NCI-H187 treated with DMSO at 0.1 percent for 48 hours (cell line): ENCODE measurements at places on chromosomes 6 and 20.

DNA sequence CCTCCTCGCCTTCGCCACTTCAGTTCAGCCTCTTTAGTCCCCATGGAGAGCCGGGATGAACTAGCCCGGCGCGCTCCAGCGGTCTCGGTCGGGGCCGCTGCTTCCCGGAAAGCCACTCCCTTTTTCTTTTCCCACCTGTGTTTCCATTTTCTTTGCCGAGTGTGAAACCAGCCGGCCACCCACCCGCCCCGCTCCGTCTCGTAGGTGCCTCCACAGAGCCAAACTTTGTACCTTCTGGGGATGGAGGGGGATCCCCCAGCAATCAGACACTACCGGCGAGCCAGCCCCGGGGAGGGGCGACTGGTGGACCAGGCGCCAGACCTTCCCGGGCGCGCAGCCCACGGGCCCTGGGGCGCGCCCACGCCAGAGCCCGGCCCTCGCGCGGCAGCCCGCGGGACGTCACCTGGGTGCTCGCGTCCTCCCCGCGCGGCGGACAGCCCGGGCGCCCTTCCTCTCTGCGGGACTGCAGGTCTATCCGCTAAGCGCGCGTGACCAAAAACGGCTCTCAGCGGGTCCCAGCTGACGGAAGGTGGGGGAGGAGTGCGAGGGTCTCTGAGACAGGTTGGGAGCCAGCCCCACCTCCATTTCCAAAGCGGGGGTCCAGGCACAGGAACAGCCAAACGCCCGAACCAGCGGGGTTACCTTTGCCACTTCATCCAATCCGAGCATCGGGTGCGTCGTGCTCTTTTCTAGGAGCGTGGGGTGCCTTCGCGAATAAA, at the start of gene MCHR2:
Gene MCHR2 (minus strand): TSS at position 691 of the 719 bp plus-strand sequence. CDS start 38,076 bp downstream, outside the sequence.
- no peak for DNase-seq

- no peak for DNase-seq
Measured at GRCh38 chr20:19130613-19130984, 81.8 kb upstream of the SLC24A3 start.

DNA sequence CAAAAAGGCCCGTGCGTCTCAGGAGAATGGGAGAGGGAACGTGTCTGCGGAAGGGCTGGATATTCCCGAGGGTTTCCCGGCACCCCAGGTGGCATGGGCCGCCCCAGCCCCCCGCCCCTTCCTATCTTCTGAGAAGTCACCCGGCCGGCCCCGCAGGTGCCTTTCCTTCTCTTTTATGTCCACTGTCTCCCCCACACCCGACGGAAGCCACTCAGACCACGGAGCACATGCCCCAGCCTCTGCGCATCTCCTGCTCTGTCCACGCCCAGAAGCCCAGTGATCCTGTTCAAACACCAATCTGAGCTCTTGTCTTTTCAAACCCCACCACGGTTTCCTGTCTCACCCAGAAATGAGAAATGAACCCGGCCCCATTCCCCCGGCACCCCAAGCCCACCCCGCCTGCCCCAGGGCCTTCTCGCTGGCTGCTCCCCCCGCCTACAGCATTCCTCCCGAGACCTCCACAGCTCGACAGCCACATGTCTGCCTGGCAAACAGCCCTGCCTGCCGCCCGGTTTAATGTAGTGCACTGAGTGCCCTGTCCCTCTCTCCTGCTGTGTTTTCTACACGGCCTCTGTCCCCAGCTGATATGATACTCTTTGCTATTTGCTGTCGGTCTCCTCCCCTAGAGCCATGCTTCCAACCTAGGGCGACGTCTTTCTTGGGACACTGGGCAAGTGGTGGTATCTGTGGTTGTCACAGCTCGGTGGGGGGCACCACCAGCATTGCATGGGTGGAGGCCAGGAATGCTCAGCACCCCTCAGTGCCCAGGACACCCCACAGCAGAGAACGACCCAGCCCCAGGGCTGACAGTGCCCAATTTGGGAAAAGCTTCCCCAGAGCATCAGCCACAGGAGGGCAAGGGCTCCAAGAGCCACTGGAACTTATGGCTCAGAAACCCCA, 182.7 kb downstream of the TAF4 start:
- no peak for DNase-seq

DNA sequence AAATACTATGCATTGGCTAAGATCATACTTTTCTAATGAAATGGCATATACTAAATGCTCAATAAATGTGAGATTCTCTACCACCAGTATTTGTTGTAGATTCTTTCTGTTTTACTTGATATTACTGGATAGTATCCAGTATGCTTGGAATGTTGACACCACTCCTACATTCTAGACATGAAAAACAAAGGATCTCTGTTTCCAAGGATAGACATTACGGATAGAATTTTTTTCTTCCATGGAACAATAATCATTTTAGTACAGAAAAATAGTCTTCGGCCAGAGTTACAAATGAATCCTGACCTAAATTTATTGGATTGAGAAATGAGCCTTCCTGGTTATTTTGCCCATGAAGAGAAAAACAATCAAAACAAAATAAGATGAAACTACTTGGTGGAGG, 258.2 kb upstream of the NT5E start:
- DNase-seq = no peak

- no peak for DNase-seq
Measured at GRCh38 chr6:11448038-11448437, 89.5 kb upstream of the TMEM170B start.

DNA sequence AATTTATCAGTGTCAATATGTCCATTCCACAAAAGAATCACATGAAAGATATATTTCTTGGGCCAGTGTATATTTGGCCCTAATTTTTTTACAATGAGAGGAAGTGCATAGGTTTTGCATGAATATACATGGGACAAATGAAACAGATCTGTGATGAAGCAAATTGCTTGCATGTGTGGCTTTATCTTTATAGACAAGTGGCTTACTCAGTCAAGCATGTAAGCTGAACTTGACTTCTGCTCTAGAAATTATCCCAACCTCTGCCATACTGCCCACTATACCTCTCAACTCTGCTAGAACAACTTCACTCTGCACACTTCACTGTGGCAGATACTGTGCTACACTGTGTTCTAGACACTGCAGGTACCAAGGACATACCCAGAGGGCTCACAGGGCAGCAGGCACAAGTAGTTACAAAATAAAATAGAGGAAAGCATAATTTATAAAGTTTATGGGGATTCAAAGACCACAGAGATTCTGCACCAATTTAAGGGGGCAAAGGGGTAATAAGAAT, 349.2 kb upstream of the HSF2 start:
- no peak for DNase-seq

GRCh38 chr20:57803508-57804005, 93.7 kb upstream of the PMEPA1 start:
- no peak for DNase-seq
